ENCODE measurements at places on chromosomes 4 and X. TPM values are rescaled to one million over a fixed set of nuclear protein-coding genes. Genes with fewer than 3 reads are reported as not detected.

The HTN1 gene
- total RNA-seq, result not detected

The VSIG4 gene
- 182 TPM for total RNA-seq

The PABPC4L gene
- total RNA-seq, result 1.1 TPM

The GAGE13 gene
- not detected for total RNA-seq

The REELD1 gene
- total RNA-seq, result not detected

The FAM149A gene
- total RNA-seq, result 13.1 TPM

The F11 gene
- total RNA-seq, result not detected

The TIGD2 gene
- 2.7 TPM for total RNA-seq
